NCI-H510A (cell line): ENCODE measurements at places on chromosomes 2 and 18.

GRCh38 chr2:16207611-16208010 is 267.3 kb downstream of the MYCN start:
- no peak for DNase-seq

GRCh38 chr2:18987592-18988073 is 370.8 kb downstream of the OSR1 start:
- DNase-seq = peak; percentile 8

- no peak for DNase-seq
These were observed 87.2 kb upstream of the ATP8B1 start for GRCh38 chr18:57890266-57890665.

GRCh38 chr2:203787979-203788378 is 79.6 kb upstream of the CTLA4 start:
- no peak for DNase-seq

DNA sequence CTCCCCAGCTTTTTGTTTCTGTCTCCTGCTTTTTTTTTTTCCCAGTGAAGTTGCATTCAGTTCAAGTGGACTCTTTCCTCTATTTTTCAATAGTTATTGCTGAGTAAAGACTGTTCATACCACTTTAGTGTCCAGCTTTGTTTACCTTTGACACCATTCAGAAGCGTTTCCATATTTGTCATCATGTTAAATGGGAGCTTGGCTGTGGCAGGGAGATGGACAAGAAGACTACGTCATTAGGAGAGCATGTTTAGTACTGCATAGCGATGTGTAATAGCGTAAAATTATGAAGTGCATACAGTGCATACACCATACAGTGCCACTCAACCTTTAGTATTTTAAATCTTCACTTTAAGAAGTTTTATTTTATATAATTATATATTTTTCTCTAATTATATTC is 655.9 kb downstream of the DCC start:
- DNase-seq = peak; percentile 67

GRCh38 chr2:28366496-28367282 is 26.0 kb upstream of the FOSL2 start:
- DNase-seq = no peak

GRCh38 chr2:41027095-41027494 is 575.2 kb upstream of the SLC8A1 start:
- no peak for DNase-seq

DNA sequence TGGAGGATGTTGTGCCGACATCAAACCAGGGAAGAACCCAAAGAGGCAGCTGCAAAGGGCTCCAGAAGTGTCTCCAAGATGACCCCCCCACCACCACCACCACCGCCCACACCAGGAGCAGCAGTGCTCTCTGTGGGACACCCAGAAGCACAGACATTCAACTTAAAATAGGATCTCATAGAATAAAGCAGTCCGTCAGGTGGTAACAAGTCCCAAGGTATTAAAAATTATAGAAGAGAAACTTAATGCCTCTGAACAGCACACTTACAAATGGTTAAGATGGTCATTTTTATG is 155.5 kb upstream of the ID2 start:
- no peak for DNase-seq

GRCh38 chr2:28399289-28399688 is 6.6 kb downstream of the FOSL2 start:
- no peak for DNase-seq

GRCh38 chr18:61595615-61596251 is 262.5 kb downstream of the CDH20 start:
- no peak for DNase-seq

GRCh38 chr18:13502585-13502984 is 223.8 kb downstream of the FAM210A start:
- DNase-seq = no peak

DNA sequence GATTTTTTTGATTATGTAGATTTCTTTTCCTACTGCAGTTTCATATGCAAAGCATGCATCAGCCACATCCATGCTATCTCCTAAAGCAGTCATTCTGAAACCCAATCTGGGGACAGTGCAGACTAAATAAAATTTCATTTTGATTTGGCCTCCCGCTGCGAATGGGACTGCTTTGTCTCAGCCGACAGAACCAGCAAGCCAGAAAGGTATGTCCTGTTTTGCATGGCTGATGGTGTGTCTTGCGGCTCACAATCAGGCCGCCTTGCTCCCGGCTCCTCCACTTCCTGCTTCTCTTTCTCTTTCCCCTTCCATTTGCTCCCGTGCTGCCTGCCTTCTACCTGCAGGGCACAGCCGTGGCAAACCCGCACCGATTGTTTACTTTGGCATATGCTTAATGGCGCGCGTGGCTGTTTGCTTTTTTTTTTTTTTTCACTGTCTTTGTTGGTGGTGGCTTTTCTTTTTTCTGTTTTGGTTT is 419.6 kb upstream of the POU3F3 start:
- DNase-seq = peak; percentile 40

DNA sequence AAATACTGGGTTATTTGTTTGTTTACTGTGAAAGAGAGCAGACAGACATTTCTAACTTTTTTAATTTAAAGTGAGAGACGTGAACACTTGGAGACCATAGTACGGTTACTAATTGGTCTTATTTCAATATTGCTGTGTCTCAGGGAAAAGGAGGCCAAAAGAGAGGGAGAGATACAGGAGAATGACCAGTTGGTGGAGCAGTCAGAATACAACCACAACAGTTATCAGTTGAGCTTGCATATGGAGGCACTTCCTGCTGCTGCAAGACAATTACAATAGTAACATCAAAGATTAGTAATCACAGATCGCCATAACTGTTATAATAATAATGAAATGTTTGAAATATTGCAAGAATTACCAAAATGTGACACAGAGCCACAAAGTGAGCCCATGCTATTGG is 58.2 kb downstream of the TWSG1 start:
- DNase-seq = no peak

DNA sequence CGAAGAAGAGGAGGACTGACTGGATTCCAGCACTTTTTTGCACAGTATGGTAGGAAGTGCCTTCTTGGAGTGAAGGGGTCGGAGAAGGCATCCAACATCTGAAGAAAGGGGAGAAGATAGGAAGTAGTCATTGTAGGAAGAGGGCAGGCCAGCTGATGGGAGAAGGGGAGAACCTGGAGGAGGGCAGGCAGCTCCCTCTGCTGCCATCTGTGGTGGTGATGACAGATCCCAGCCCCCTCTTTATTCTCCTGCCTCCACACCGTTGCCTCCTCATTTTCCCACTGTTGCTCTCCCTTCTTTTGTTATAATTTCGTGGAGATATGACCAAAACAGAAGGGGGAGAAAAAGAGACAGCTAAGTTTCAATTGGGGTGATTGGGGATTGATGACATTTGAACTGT is 2.9 kb upstream of the SCYGR2 start:
- DNase-seq = no peak

DNA sequence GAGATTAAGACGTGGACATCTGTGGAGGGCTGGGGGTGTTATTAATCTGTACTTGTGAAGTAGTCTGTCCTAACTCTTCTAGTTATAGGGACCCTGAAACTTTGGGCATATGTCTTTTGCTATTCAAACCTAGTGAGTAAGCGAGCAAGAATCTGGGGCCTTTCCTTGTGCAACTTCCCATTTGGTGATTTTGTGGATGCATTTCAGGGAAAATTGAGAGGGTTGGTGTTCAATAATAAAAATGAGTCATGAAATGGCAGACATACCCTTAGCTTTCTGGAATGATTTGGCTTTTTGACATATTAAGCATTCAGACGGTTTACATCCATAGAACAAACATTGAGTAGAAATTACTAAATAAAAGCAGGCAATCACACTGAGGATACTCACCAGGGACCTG is 17.0 kb downstream of the COL4A4 start:
- no peak for DNase-seq

DNA sequence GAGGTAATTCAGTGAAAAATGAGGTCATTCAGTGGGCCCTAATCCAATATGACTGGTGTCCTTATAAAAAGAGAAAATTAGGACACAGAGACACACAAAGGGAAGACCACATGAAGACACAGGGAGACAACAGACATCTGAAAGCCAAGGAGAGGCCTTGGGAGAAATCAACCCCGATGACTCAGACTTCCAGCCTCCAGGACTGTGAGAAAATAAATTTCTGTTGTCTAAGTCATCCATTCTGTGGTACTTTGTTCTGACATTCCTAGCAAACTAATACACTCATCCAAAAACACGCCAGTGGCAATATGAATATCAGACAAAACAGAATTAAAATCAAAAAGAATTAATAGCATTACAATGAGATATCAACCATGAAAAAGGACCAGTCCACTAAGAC is 303.7 kb downstream of the SS18 start:
- no peak for DNase-seq
